ENCODE measurements at places on chromosomes 5 and 9. TPM values are rescaled to one million over a fixed set of nuclear protein-coding genes. Genes with fewer than 3 reads are reported as not detected.

DNA sequence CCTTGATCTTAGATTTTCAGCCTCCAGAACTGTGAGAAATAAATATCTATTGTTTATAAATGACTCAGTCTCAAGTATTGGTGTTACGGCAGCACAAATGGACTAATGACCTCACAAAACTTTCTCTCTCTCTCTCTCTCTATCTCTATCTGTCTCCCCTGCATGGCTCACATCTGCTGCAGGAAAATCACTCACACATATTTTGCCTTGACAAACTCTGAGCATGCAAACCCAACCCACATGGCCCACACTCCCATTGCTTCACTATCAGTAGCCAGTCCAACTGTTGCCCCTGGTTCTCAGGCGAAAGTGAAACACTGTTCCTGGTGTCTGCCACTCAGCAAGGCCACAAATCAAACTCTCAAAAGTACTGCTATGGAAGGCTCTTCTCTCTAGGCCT, 66.4 kb upstream of the PIK3R1 start:
- no peaks in the 10 kb centered on the region for H3K4me1 ChIP-seq
- H3K27me3 ChIP-seq = no peaks in the 10 kb centered on the region
- H3K27ac ChIP-seq = no peak overlapping the region
- DNase-seq = no peak
- no peaks in the 10 kb centered on the region for H3K36me3 ChIP-seq

DNA sequence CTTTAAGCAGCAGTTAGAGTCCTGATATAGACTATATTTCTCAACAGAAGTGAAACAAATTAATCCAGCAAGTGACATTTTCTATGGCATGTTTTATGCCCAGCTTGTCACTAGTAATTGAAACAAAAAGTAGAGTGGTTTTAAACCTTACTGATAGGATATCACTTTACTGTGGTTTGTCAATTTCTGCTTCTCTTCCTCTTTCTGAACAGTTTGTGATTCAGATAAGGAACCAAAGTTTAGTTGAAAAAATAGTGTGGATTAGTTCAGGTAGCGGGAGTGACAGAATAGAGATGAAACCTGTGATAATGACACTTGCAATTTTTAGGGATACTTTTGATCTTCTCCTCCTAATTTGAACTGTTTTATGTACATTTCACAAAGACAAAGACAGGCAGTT, 485.7 kb upstream of the EDIL3 start:
- no peak overlapping the region for H3K27ac ChIP-seq
- H3K36me3 ChIP-seq = no peaks in the 10 kb centered on the region
- DNase-seq = no peak
- no peaks in the 10 kb centered on the region for H3K4me1 ChIP-seq

DNA sequence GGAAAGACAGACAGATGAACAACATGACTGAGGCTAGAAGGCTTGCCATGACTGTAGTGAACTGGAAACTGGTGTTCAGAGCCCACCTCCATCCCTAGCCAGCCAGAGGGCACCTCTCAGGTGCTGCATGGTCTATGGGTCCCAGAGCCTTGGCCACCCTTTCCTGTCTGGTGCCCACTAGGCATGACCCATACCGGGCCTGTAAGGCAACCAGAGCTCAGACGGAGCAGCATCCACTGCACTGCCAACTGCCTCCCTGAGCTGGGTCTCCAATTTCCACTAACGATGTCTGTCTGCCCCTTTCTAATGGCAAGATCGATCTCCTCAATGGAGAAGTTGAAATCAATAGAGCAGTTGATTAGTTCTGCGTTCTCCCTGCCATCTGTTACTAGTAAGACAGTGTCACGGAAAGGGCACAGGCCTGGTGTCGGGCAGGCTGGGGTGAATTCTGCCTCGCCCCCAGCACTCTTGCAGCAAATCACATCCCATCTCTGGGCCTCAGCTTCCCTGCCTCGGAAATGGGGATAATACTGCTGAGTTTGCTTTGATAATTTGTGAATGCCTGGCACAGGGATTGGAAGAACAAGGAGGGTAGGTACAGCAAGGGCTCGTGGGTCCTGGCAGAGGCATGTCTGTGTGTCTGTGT, 172.3 kb upstream of the MVB12B start:
- no peaks in the 10 kb centered on the region for H3K4me1 ChIP-seq
- H3K27me3 ChIP-seq = no peaks in the 10 kb centered on the region
- no peaks in the 10 kb centered on the region for H3K36me3 ChIP-seq
- no peak overlapping the region for H3K4me3 ChIP-seq
- no peak for DNase-seq

GRCh38 chr5:32604800-32605765, 19.7 kb downstream of the SUB1 start:
- no peak overlapping the region for H3K27ac ChIP-seq
- no peak overlapping the region for H3K4me3 ChIP-seq
- no peak for DNase-seq
- peaks cover 27% of the 10 kb centered on the region for H3K36me3 ChIP-seq
- H3K27me3 ChIP-seq = no peaks in the 10 kb centered on the region

- no peak overlapping the region for H3K4me3 ChIP-seq
- no peak overlapping the region for H3K27ac ChIP-seq
- H3K36me3 ChIP-seq = no peaks in the 10 kb centered on the region
- H3K4me1 ChIP-seq = no peaks in the 10 kb centered on the region
- peaks cover 41% of the 10 kb centered on the region for H3K27me3 ChIP-seq
Measured at GRCh38 chr5:38556088-38556598, 303 bp downstream of the LIFR start.

GRCh38 chr9:2125906-2126305, 110.8 kb downstream of the SMARCA2 start:
- peaks cover 33% of the 10 kb centered on the region for H3K36me3 ChIP-seq
- no peak for DNase-seq
- no peak overlapping the region for H3K4me3 ChIP-seq

- DNase-seq = no peak
- H3K4me1 ChIP-seq = no peaks in the 10 kb centered on the region
- no peaks in the 10 kb centered on the region for H3K36me3 ChIP-seq
- H3K27ac ChIP-seq = no peak overlapping the region
- no peak overlapping the region for H3K4me3 ChIP-seq
Measured at GRCh38 chr5:65068410-65068809, 299.7 kb downstream of the CWC27 start.

DNA sequence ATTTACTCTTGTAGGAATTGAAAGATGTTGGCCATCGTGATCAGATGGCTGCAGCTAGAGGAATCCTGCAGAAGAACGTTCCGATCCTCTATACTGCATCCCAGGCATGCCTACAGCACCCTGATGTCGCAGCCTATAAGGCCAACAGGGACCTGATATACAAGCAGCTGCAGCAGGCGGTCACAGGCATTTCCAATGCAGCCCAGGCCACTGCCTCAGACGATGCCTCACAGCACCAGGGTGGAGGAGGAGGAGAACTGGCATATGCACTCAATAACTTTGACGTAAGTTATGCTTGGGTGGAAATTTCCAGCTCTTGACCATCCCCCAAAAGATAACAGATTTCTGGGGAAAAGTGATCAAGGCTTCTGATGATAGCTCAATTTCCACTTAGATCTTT, 50.6 kb downstream of the LRRTM2 start:
- no peak overlapping the region for H3K27ac ChIP-seq
- no peaks in the 10 kb centered on the region for H3K27me3 ChIP-seq
- no peak for DNase-seq
- H3K4me3 ChIP-seq = no peak overlapping the region

- no peak for DNase-seq
- no peak overlapping the region for H3K4me3 ChIP-seq
- H3K4me1 ChIP-seq = peaks cover 40% of the 10 kb centered on the region
- no peaks in the 10 kb centered on the region for H3K27me3 ChIP-seq
- no peaks in the 10 kb centered on the region for H3K36me3 ChIP-seq
Measured at GRCh38 chr5:10632110-10632761, 68.4 kb downstream of the ANKRD33B start.

DNA sequence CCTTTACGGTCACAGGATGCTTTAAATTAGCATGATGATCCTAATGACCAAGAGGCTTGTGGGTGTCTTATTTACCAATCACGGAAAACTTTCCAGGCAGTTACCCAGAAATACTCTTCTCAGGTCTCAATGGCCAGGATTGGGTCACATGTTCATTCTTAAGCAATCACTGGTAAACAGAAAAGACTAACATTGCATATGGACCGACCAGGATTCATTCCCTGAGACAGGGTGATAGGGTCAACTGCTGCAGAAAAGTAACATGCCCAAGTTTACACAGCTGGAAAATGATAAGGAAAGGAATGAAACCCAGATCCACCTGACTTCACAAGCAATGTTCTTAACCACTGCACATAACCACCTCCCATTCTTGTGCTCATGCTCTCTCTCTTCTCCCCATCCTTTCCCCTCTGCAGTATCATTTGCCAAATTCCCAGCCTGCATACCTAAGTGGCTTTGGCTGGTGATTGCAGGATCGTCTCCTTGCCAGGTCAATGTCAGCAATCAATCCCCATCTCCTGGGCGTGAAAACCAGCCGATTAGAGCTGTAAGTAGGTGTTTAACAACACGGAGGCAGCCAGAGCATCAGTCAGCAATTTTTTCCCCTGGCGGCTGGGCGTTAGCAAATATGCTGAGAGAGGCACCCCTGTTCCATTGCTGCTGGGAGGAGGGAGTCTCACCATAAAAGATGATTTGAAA, 219.4 kb downstream of the NMUR2 start:
- H3K4me1 ChIP-seq = no peaks in the 10 kb centered on the region
- H3K27me3 ChIP-seq = no peaks in the 10 kb centered on the region
- DNase-seq = no peak

DNA sequence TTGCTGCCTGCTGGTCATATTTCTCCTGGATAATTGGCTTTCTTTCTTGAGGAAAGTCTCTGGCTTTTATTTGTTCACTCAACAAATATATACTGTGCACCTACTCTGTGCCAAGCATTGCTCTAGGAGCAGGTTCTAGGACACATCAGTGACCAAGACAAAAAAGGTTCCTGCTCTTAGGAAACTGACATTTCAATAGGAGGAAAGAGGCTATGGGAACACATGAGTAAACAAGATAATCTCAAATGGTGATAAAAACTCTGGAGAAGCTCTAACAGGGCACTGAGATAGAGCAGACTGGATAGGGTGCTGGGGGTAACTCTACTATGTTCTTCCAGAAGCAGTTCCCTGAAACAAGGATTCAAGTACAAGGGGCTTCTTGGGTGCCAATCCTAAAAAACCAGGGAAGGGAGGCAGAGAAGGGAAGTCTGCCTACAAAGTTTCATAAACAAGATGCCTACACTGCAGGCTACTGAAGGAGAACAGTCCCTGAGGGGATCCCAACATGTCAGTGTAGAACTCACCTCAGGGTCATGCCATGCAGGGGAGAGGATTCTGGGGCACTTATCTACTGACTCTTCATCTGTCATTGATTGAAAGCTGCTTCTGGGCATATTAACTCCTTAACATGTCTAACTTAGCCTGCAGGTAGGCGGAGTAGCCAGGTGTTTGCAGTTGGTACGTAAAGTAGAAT, 181.3 kb downstream of the GRIA1 start:
- H3K36me3 ChIP-seq = no peaks in the 10 kb centered on the region
- H3K4me3 ChIP-seq = no peak overlapping the region
- H3K4me1 ChIP-seq = no peaks in the 10 kb centered on the region
- DNase-seq = no peak
- no peak overlapping the region for H3K27ac ChIP-seq

GRCh38 chr9:126859111-126859510, 1.3 kb upstream of the ZBTB34 start:
- H3K27me3 ChIP-seq = peaks cover 3% of the 10 kb centered on the region
- no peak overlapping the region for H3K4me3 ChIP-seq
- H3K36me3 ChIP-seq = no peaks in the 10 kb centered on the region

DNA sequence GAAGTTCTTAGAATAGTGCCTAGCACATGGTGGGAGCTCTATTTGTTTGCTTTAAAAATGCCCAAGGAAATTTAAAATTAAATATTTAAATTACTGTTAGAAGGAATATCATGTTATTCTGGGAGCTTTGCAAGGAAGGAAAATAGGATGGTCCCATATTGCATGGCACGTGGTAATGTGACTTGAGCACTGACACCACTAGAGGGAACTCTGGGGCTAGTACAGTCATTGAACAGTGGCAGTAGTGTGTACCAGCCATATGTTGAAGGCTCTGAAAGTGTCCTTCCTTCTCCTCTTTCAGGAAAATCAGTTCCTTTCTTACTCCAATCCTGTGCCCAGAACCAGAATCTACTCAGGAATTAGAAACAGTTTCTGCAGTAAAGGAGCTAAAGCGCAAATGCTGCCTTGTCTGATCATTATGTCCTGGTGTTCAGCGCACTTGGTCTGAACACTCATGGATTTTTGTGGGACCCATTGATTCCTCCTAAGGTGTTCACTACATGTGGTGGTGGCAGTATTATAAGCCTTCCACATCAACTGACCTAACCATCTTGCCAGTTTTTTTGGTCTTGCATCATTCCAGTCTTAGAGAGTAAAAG, 54.1 kb downstream of the GDA start:
- no peak overlapping the region for H3K27ac ChIP-seq
- no peaks in the 10 kb centered on the region for H3K36me3 ChIP-seq
- no peak overlapping the region for H3K4me3 ChIP-seq

- DNase-seq = no peak
- H3K27ac ChIP-seq = no peak overlapping the region
- H3K27me3 ChIP-seq = no peaks in the 10 kb centered on the region
- H3K4me1 ChIP-seq = no peaks in the 10 kb centered on the region
- no peaks in the 10 kb centered on the region for H3K36me3 ChIP-seq
- no peak overlapping the region for H3K4me3 ChIP-seq
Measured at GRCh38 chr5:137507150-137507549, 8.0 kb upstream of the SPOCK1 start.

DNA sequence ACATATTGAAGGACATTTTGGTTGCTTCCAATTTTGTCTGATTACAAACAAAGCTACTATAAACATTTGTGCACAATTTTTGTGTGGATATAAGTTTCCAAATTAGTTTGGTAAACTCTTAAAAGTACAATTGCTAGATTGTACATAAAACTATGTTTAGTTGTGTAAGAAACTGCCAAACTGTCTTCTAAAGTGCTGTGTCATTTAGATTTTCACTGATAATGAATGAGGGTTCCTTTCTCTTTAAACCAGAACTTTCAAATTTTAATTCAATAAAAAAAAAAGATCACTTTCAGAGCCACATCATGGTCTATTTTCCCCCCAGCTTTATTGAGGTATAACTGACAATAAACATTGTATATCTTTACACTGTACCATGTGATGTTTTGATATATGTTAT, 74.0 kb upstream of the TRPC7 start:
- no peak for DNase-seq
- no peaks in the 10 kb centered on the region for H3K36me3 ChIP-seq
- no peak overlapping the region for H3K27ac ChIP-seq

Gene RMRP
- total RNA-seq = 7,718 TPM

Gene SPINK5
- total RNA-seq = not detected

Gene PCDHGA5
- total RNA-seq = 0.11 TPM

Gene GPRIN1
- 2.3 TPM for total RNA-seq

Gene CTXN3
- not detected for total RNA-seq

Gene PFN3
- not detected for total RNA-seq

Gene CNOT8
- total RNA-seq = 47.7 TPM

Gene FOXD4
- total RNA-seq = 0.22 TPM

Gene PLAC8L1
- total RNA-seq = 0.96 TPM
